CD4-positive, alpha-beta T cell treated with Interleukin-4 for 1 hour (primary cell): ENCODE measurements at places on chromosomes 6 and 20.

DNA sequence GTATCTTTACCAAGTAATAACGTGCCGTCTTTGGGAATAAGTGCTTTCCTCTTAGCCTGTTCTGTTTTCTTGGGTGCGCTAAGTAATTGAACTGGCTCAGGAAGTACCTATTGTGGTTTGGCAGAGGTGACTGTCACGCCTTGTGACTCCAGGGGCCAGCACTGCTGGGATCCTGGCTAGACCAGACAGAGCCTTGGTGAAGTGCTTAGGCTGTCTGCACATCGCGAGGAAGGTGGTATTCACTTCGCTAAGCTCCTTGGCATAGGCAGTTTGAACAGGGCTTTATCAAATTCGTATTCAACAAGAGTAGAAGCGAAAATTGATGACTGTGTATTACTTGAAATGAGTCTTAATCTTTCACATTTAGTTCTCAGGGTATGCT lies 17.6 kb downstream of the PRDM1 start:
- DNase-seq: peak; percentile 62

- DNase-seq: no peak
These were observed 48.7 kb upstream of the RSPO3 start for GRCh38 chr6:127069659-127070279.

DNA sequence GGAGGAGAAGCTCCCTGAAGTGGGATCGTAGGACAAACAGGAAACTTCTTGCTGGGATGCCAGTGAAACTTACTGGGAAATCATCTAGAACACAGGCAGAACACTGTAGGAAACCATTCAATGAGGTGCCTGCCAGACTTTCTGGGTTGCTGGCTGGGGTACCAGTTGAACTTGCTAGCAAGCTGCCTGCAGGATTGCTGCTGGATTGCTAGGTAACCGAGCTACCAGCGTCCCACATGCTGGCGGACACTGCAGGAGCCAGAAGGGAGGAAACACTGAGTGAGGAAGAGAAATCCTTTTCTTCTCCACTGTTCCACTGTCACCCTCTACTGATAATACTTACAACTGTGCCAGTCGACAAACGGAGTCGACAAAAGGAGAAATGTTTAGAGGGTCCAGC lies 91.3 kb upstream of the SLC35B3 start:
- DNase-seq: no peak

DNA sequence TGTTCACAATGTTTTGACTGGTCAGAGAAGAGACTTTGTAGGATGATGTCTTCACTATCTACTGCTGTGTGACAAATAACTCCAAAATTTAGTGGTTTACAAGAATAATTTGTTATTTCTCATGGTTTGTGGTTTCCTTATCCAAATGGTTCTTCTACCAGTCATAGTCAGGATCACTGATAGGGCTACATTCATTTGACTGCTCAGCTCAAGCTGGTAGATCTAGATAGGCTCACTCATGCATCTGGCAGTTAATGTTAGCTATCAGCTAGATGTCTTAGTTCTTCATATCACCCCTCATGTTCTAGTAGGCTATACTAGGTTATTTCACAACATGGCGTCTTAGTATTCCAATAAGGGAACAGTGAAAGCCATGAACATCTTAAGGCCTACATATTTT lies 131.0 kb downstream of the ID4 start:
- DNase-seq: no peak

DNA sequence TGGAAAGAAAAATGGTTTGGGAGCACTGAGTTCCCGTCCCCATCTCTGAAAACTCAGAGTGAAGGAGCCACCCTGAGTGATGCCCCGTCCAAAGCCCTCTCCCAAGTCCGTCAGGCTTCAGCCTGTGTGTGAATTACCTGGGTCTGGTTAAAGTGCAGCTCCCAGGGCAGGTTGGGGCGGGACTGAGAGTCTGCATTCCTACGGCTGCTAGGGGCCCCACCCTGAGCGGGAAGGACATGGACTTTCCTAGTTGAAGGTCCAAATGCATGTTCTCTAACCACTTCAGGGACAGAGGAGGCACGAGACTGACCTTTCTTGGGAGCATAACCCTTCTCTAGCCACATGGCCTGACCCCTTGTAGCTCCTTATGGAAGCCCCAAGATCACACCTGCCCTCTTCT lies 97.2 kb downstream of the SYNDIG1 start:
- no peak for DNase-seq

- DNase-seq: no peak
These were observed 37.3 kb downstream of the IPCEF1 start for GRCh38 chr6:154319231-154319858.

DNA sequence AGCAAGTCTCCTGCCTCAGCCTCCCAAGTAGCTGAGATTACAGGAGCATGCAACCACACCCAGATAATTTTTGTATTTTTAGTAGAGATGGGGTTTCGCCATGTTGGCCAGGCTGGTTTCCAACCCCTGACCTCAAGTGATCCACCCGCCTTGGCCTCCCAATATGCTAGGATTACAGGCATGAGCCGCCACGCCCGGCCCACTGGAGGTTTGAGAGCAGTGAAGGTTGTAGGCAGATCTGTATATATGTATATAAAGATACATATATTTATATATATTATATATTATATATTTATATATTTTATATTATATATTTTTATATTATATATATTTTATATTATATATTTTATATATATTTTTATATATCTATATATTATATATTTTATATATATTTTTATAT lies 38.2 kb upstream of the TTPAL start:
- no peak for DNase-seq

DNA sequence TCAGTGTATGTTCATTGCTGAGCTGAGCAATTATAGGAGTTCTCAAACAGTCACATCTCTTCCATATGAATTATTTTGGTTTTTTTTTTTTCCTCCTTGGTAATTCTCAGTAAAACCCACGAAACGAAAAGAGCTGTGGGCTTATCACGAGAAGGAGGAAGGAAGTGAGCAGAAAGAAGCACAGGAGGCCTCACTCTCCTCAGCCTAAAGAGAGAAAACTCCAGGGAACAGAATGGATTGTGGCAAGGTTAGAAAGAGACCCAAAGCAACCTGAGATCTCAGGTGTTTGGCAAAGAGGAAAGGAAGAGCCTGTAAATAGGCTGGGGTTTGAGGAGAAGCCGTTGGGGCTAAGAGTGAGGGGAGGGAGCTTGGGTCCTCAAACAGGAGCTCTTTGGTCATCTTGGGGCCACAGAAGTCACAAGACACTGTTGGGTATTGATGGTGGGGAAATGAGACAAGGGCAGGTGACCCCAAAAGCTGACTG lies 67.8 kb upstream of the CITED2 start:
- DNase-seq: no peak

GRCh38 chr6:147577488-147577887 lies 69.0 kb downstream of the SAMD5 start:
- DNase-seq: no peak

DNA sequence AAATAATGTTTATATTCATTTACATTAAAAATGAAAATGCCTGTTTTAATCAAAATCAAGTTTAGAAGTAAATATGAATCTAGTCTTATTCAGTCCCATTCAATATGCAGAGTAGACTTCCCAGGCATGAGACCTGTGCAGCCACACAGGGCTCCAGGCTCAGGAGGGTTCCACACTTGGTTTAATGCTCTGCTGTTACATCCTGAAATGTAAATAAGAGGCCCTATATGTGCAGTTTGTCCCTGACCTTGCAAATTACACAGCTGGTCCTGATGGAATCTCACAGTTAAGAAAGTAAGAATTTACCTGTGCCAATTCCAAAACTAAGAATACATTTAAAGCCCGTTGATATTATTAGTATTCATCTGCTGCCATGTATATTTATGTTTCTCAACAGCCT lies 79.4 kb downstream of the ARHGAP18 start:
- DNase-seq: no peak

DNA sequence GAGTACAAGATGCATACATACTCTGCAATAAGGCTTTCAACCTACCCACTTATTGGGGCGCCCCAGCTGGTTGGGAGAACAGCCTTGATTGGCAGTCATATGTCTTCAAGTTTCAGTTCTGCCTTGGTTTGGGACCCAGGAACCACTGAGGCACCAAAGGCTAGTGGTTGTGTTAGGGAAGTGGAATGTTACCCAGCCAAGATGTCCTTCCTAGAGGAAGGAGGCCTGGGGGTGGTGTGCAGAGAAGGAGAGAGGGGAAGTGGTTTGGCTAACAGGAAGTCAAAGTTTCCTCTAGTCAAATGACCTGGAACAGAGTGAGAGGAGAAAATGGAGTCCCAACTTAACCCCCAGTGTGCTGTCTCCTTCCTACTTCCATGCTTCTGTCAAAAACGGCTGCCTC lies 59.4 kb downstream of the CD164 start:
- DNase-seq: peak; percentile 34

DNA sequence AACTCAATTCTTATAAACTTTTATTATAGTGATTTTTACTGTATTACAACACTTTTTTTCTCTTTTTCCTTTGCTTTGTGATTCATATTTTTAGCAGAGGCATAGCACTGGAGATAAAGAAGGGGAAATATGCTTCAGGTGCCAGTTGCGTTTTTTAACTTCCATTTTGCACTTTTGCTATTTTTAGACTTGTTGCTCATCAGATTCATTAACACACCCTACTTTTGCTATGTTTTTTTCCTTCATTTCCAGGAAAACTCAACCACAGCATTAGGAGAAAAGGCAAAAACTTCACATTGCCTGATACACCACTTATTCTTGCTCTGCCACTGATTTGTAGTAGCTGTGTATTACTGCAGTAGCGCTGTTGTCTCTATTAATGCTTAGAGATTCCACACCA lies 8.0 kb upstream of the TMEM30A start:
- DNase-seq: no peak

GRCh38 chr6:106731144-106731842 lies 101.9 kb downstream of the QRSL1 start:
- DNase-seq: no peak

GRCh38 chr6:42352856-42353564 lies 98.7 kb downstream of the TRERF1 start:
- DNase-seq: no peak

GRCh38 chr6:105821777-105822176 lies 264.4 kb upstream of the PRDM1 start:
- DNase-seq: no peak

DNA sequence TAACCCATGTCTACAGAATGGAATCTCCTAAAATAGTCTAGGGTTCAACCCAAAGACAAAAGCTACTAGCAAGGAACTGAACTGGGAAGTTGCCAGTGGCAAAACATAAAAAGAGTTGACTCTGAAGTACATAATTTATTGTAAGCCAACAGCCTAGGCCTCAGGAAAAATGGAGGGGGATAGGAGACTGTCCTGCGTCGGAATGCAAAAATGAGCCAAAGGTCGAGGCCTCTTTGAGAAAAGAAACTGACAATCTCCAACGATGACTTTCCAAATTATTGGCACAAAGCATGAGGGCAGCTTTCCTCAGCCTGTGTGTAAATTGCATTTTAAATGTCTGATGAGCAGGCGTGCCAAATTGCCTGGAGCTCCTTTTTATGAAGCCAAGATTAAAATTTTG lies 2.1 kb downstream of the COL12A1 start:
- no peak for DNase-seq

GRCh38 chr6:491233-491632 lies 99.7 kb downstream of the IRF4 start:
- peak; percentile 39 for DNase-seq

DNA sequence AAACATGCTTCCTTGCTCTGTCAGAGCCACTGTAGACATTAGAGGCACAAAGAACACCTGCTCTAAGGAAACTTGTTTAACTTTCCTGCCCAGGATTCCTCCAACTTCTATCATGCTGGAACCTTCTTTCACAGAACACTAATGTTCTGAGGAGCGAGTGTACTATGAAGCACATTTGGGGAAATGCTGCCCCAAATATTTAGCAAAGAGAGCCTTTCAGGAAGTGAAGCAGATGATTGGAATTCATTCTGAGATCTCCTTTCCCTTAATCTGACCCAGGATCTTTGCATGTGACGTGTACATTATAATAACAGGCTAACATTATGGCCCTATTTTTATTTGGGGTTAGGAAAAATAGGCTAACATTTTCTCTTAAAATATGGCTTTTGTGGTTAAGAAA lies 21.0 kb upstream of the FYN start:
- no peak for DNase-seq

DNA sequence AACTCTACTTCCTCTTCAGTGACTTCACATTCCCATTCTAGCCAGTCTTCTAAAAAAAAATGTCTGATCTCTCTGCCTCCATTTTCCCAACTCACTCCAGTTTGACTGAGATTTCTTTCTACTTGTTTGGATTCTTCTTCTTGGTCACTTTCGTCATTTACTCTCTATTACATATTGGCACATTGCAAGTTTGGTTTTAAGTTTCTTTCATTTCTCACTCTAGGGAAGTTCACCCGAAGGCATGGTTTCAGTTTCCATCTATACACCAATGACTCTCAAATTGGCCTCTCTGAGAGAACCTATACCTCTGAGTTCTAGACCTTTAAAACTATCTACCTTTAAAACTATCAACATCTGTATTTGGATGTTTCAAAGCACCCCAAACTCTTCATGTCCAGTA lies 51.3 kb downstream of the CD109 start:
- DNase-seq: peak; percentile 19

- DNase-seq: no peak
These were observed 292.5 kb downstream of the FARS2 start for GRCh38 chr6:5553767-5554166.

DNA sequence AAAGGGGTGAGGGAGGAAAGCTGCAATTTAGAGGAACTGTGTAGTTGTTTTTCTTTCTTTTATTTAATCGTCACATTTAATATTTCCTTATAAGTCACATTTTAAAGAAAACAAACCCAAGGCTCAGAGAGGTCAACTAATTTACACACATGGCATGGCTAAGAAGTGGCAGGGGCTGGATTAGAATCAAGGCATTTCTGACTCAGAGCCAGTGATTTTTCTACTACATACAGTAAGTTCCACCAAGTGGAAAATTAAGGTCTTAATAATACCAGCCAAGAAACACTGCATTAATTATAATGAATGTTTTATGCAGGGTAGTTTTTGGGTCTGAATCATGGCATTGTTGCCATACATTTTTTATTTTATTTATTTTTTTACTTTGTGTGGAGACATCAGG lies 607.7 kb upstream of the CITED2 start:
- no peak for DNase-seq

- DNase-seq: no peak
These were observed 211.4 kb upstream of the SMLR1 start for GRCh38 chr6:130615816-130616215.

GRCh38 chr6:37016995-37017394 lies 11.5 kb downstream of the FGD2 start:
- DNase-seq: no peak

DNA sequence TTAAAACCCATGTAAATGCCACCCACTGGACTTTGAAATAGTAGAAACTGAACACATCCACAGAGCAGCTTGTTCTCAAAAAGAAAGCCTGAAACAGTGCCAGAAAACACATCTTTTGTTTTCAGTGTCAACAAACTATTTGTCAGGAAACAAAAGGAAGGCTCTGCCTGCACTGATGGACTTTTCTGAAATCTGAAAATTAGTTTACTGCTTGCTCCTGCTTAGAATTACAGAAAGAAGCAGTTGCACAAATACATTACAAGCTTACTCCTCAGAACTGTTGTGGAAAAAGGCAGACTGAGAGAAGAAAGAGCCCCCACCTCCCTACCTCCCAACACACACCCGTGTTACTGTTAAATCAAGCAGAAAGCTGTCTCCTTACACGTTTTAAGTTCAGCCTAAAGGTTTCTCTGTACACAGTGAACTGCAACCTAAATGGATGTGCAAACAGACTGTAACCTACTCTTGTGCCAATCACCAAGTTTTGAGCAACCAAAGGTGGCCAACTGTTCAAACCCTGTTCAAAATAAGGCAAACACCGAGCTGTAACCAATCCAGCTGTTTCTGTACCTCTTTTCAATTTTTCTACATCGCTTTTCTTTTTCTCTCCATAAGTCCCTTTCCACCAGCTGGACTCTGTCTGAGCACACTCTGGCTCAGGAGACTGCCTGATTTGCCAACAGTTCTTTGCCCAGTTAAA lies 43.7 kb downstream of the FRK start:
- DNase-seq: no peak

GRCh38 chr6:41560431-41561192 lies 14.4 kb downstream of the FOXP4 start:
- peak; percentile 93 for DNase-seq
